ENCODE measurements at places on chromosomes 5 and 9.

- DNase-seq, result peak; percentile 51
Measured at GRCh38 chr9:110152704-110153374, 55.1 kb downstream of the C9orf152 start.

- DNase-seq, result no peak
Measured at GRCh38 chr9:89951675-89952074, 346.9 kb downstream of the GADD45G start.

DNA sequence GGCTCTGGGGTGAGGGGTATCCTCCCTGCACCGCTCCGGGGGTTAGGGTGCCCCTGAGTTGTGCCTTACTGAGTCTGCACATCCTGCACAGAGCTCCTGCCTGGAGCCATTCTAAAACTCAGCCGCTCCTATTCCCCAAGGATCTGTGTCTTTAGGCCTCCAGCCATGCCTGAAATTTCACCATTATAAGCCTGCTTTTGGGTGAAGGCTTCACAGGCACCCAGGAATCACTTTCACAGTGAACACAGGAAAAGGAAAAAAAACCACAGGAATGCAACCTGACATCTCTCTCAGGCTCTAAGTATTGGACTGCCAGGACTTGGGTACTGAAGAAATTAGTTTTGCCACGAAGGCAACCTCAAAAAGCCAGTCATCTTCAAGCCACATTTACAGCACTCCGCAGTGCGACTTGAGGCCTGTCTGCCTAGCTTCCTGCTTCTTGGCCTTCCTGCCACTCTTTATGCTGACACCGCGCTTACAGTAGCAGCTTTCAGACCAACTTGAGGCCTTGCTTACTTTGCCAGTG lies 30.9 kb downstream of the GALNT10 start:
- peak; percentile 93 for DNase-seq

DNA sequence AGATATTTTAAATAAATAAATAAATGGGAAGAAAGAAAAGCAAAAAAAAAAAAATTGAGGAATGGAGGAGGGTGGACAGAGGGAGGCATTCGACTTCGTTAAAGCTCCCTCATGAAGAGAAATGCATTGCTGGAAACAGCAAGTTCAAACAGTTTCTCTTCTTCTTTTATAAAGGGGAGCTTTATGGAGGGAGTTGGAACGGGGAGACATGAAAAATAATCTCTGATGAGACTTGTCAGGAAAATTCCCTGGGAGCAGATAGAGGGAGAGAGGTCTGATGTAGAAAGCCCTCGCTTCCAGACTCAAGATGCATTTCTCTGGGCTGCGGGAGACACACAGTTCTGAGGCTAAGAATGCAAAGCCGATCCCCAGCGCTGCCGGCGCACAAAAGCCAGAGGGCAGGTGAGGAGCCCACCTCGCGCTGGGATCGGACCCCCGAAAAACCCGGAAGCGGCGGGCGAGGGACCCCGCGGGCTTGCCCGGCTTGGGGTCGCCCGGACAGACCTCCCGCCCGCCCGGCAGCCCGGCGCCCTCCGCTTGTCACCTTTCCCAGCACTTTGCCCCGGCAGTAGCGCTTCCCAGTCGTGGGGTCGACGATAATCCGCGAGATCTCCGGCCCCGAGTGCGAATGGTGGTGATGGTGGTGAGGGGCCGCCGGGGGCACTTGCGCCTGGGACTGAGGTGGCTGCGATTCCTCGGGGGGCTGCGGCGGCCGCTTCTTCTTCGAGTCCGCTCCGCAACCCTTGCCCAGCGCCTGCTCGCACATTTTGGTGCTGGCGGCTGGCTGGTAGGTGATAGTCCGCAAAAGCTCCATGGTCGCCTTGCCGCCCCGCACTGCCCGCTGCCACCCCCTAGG lies 512 bp downstream of the PLK2 start:
- DNase-seq, result peak; percentile 30

DNA sequence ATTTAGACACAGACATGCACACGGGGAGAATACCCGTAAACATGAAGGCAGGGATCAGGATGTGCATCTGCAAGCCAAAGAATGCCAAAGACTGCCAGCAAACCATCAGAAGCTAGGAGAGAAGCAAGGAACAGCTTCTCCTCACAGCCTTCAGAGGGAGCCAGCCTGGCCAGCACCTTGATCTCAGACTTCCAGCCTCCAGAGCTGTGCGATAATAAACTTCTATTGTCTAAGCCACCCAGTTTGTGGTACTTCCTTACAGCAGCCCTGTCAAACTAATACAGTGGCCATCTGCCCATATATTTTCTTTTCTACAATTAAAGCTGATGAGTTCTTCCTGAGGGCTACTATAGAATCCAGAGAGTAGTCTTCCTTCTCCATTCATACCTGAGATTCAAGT lies 135.0 kb downstream of the SNCAIP start:
- DNase-seq, result no peak

DNA sequence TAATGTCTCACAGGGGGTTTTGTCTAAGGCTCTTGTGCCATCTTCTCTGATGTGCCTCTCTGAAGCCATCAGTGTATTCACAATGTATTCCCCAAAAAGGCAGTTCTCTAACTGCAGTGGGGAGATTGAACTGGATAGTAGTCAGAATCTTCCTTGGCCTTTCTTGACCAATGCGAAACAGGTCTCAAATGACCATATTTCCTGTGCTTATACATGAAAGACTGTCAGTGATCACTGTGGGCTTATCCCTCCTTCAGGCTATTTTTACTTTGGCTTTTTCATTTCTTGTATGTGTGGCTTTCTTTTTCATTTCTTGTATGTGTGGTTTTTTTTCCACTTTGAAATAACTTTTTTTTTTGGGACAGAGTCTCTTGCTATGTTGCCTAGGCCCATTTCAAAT lies 19.7 kb downstream of the HMGXB3 start:
- DNase-seq, result no peak

DNA sequence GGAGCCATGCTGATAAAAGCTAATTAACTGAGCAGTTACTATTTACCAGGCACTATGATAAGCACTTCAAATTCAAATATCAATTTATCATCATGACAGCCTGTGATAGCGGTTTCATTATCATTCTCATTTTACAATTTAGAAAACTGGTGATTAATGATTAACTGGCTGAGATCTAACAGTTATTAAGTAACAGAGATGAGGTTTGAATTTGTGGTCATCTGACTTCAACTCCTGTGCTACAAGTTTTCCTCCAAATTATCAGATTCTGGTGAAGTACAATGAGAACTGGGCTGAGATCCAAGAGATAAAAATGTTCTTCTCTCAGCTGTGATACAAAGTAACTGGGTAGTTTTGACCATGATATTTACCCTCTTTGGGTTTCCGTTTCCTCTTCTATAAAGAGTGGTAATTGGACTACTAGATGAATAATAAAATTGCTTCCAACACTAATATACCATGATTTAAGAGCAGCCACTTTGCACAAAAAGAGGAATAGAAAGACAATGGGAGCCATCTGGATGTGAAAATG lies 74.5 kb upstream of the CCNG1 start:
- no peak for DNase-seq

DNA sequence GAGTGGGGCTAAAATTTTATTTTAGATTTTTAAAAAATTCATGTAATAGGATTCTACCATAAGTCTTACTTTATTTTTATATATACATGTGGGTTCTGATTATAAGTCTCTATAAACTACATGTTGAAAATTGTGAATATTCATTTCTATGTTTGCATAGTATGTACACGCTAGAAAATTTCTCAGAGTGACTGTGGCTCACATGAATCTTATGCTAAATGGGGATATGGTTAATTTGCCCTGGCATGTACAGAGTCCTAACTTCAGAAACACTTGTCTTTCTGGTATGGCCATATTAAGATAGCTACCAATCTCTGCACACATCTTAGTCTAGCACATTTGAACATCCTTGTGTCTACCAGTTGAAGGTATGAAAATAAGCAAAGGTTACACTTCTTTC lies 154.8 kb downstream of the FBXL7 start:
- no peak for DNase-seq

DNA sequence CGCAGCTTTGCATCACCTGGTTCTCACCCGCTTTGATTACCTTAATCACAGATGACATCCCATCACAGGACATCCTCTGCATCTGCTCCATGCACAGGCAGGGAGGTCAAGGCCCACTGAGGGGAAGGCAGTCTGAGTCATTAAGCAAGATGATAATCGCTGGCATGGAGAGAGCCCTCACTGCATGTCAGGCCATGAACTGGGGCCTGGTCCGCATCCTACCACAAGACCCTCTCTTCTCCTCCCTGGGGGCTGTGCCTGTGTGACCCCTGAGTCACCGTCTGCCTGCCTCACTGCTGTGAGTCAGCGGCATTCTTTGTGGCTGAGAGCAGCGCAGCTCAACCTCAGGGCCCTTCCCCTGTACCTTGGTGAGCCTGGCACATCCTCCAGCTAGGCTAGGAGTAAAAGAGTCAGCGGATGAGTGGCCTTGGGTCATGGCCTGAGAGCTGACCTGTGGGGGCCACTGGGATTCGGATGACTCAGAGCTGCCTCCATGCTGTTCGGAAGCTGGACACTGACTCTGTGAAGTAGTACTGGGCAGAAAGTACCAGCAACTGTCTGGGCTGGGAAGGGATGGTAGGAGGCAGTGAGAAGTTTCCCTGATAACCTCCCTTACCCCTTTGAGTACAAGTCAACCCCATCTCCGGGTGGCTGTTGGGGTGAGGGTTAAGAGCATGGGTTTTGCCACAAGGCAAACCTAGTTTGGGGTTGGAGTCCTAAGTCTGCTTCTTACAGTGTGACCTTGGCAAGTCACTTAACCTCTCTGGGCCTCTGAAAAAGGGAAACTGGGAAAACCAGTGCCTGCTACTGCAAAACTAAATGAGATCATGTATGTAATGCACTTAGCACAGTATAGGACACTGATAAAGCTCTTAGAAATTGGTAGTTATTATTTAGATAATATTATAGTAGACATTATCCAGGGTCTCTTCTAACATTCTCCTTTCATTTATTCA lies 14.6 kb upstream of the ARSI start:
- DNase-seq, result peak; percentile 91

- no peak for DNase-seq
Measured at GRCh38 chr5:74539986-74540385, 100.5 kb downstream of the ENC1 start.

- no peak for DNase-seq
Measured at GRCh38 chr5:68299575-68299974, 84.0 kb downstream of the PIK3R1 start.

- DNase-seq, result no peak
Measured at GRCh38 chr5:139859013-139859412, 63.4 kb downstream of the PSD2 start.

GRCh38 chr5:31671339-31671741 lies 32.4 kb downstream of the PDZD2 start:
- no peak for DNase-seq

DNA sequence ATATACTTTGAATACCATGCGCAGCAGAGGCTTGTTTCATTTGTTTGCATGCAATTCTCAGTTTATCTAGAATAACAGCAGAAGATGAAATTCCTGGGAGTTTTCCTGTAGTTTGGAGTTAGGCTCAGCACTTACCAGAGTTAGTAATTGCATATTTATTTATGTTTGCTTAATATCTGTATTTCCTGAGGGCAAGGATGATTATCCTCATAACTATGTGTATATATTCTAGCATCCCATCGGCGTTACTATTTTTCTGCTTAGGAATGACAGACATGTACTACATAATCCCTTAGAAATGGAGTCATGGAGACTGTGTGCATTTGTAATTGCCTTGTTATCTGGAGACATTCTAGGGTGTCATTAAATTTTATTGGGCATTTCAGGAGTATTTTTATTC lies 1184.8 kb downstream of the DTWD2 start:
- DNase-seq, result peak; percentile 91

DNA sequence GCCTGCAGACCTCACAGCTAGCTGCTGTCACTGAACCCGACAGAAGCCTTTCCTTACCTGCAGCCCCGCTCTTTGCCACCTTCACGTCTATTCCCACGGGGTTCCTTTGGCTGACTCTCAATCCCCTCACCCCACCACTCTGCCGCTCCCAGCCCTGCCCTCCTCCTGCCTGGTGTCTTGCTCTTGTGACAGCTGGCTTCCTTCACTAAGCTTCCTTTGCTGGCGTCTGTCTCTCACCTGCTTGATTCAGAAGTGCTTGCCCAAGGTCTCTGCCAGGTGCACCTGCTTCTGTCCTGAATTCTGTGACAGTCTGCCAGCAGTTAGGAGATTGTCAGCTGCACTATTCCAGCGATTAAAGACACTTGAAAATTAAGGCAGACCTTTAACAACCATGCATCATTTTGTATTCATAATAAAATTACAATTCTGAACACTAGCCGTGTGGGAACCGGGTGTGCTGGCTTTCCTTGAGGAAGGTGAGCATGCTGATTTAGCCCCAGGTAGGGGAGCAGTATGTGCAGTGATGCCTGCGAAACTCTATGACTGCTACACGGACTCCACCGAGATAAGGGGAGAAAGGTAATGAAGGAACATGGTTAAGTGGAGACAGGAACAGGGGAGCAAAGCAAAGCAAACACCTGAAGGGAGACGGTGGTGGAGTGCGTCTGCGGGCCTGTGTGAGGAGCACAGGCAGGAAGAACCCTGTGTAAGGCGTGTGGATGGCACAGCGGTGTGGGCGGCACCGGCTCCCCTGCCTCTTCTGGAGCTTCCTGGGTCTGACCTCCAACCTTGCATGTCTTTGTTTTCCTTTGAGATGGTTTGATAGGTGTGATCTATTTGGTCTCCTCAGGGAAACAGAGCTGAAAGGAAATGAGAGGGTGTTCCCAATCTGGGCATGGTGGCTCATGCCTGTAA lies 80.1 kb upstream of the CACNA1B start:
- DNase-seq, result no peak

DNA sequence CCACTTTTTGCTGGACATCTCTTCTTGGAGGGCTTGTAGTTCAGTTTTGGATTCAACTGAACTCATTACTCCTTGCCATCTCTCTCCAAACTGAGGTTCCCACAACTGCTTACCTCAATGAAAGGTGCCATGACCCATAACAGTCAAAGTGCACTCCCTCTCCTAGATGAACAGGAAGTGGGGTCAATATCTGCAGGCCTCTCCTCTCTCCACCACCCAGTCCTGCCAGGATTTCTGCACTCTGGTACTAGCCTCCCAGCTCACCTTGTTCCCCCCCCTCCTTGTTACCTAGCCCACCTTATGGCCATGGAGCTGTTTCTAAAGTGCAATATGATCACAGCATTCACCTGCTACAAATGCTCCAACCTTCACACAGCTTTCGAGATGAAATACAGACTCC lies 5.9 kb downstream of the LHFPL2 start:
- DNase-seq, result no peak

- DNase-seq, result no peak
Measured at GRCh38 chr5:139711906-139712224, 63.7 kb downstream of the CXXC5 start.

- DNase-seq, result no peak
Measured at GRCh38 chr5:41363343-41363986, 146.9 kb downstream of the PLCXD3 start.

DNA sequence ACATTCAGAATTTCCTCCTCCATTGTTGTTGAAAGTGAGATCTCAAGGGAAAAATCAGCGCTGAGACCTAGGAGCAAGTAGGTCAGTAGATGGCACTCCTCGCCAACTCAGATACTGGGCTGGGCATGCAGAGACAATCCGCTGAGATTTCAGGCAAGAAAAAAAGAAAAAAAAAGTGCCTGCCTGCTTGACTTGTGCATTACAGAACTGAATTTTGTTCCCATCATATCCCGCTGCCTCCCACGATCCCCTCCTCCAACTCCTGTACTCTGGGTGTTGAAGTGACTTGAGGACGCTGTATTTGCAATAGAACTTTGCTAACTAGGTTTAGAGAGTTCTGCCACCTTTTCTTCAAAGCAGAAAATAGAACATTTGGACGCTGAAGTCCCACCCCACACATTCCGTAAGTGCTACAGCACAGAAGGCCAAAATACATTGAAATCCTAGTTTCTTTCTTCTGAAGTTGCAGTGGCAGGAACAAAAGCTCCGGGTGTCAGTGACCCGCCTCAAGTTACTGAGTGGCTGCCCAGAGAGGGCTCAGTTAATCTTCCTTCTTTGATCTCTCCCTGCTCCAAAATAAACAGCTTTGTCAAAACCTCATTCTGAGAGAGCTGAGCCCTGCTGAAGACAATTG lies 265.8 kb downstream of the MLLT3 start:
- DNase-seq, result peak; percentile 80
